ENCODE measurements at places on chromosomes 4 and X.
A peak's percentile ranks its signal among the peaks of the same experiment; 100 is the strongest.

GRCh38 chr4:5014007-5014682, 5.1 kb downstream of the CYTL1 start:
- DNase-seq = no peak

DNA sequence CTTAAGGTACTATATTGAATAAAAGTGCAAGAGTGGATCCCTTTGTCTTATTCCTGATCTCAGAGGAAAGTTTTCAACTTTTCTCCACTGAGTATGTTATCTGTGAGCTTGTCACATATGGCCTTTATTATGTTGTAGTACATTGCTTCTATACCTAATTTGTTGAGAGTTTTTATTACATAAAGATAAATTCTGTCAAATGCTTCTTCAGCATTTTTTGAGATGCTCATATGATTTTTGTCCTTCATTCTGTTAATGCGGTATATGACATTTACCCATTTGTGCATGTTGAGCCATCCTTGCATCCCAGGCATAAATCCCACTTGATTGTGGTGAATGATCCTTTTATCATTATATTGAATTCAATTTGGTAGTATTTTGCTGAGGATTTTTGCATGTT, 11.0 kb downstream of the SLC25A31 start:
- DNase-seq = no peak

- DNase-seq = no peak
Measured at GRCh38 chr4:87423317-87424098, 1.1 kb downstream of the NUDT9 start.

DNA sequence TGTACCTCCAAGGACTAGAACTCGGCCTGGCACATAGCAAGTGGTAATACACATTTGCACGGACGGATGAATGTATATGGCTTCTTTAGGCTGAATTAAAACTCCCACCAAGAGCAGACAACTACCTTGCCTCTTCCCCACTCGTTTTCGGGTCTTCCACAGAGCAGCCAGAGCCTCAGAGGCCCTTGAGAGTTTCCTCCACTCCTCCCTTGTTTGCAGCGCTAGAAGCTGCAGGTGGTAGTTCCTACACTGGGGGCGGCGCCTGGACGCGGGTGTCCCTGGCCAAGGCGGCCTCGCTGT, 10.2 kb upstream of the INTU start:
- DNase-seq = no peak

- no peak for DNase-seq
Measured at GRCh38 chr4:184066584-184067300, 150.9 kb downstream of the ENPP6 start.

DNA sequence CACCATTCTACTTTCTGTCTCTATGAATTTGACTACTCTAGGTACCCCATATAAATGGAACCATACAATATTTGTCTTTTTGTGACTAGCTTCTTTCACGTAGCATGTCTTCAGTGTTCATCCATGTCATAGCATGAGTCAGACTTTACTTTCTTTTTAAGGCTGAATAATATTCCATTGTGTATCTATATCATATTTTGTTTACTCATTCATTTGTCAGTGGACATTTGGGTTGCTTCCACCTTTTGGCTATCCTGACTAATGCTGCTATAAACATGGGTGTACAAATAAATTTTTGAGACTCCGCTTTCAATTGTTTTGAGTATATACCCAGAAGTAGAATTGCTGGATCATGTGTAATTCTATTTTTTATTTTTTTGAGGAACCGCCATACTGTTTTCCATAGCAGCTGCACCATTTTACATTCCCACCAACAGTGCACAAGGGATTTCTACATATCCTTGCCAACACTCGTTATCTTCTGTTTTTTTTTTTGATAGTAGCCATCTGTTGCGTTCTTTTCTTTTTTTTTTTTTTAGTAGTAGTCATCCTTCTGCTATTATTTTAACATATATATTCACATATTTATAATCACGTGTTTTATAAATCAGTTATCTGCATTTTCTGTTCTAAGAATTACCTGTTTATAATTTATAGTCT, 158.0 kb upstream of the MED14 start:
- DNase-seq = no peak

DNA sequence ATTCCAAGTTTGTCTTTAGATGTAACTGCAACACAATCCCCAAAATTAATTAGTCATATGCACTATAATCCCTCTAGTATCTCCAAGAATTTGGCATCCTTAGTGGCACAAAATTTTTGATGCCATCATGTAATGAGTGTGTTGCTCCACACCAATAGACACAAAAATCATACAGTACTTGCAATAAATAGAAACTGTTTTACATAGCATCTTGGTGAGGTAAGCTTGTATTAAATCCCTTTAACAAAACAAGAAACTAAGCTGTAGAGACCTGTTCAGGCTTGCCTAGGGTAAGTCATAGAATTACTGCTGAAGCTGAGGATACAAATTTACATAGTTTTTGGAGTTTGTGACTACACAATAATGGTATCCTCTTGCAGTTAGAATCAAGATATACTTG, 64.5 kb upstream of the PRSS12 start:
- no peak for DNase-seq

GRCh38 chr4:114034189-114034588, 54.7 kb upstream of the ARSJ start:
- DNase-seq = no peak

DNA sequence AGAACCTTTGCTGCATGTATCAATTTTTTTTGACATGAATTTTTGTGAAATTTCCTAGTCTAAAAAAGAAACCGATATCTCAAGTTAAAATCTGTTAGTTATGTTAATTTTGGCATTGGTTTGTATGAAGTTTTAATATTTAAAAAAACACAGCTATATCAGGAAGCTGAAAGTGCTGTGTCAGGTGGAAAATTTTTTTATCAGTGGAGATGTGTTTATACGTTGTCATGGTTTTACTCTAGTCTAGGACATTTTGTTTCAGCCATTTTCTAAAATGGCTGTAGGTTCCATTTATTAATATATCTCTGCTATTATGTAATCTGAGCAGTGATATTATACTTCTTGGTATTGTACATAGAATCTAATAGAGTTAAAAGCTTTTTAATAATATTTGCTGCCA, 34.2 kb downstream of the OCRL start:
- DNase-seq = no peak

- DNase-seq = no peak
Measured at GRCh38 chr4:122832732-122833131, 6.1 kb downstream of the FGF2 start.

GRCh38 chrX:22246620-22247019, 26.1 kb upstream of the CBLL2 start:
- no peak for DNase-seq

DNA sequence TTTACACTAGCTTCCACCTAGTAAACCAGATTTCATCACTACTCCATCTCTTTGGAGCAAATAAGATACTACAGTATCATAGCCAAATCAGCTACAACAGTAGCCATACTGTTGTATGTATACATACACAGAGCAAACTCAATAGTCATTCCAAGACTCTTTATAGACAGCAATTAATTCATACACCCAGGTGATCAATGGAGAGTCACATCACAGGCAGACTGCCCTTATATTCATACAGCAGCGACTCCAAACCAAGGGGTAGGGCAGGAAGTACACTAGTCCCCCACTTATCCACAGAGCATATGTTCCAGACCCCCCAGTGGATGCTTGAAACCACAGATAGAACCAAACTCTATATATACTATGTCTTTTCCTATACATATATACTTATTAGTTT, 76.6 kb downstream of the FBXW7 start:
- no peak for DNase-seq

DNA sequence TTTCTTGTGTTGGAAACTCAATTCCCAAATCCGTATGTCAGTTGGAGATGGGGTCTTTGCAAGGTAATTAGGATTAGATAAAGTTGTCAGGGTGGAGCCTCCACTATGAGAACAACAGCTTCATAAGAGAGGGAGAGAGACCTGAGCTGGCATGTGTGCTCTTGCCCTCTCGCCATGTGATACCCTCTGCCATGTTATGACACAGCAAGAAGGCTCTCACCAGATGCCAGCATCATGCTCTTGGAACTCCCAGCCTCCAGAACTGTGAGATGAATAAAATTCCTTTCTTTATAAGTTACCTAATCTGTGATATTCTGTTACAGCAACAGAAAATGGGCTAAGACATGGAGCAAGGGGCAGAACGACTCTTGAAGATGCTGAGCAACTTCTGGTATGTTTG, 201.9 kb upstream of the BOD1L1 start:
- DNase-seq = no peak

DNA sequence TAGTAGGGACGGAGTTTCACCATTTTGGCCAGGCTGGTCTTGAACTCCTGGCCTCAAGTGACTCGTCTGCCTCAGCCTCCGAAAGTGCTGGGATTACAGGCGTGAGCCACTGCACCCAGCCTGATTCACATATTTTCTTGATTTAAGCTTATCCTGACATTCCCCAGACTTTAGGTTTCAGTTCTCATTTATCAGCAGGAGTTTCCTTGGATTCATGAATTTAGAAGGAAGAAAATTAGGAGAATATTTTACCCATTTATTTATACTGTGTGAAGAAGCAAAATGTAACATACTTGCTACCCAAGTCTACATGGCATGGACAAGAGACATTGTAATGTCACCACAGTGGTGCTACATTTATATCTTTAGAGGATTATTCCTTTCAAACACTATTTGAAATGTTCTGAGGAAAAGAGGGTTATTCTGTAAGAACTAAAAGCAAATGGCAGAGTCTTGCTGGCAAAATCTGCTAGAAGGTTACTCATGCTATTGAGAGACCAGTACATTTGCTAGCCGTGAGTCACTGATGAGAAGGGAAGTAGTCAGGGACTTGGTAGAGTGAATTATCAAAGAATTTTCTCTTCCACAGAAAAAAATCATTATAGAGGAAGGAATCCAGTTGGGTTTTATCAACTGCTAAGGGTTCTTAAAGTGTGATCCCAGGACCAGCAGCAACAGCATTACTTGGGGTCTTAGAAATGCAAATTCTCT, 26.1 kb upstream of the CFAP299 start:
- DNase-seq = no peak

DNA sequence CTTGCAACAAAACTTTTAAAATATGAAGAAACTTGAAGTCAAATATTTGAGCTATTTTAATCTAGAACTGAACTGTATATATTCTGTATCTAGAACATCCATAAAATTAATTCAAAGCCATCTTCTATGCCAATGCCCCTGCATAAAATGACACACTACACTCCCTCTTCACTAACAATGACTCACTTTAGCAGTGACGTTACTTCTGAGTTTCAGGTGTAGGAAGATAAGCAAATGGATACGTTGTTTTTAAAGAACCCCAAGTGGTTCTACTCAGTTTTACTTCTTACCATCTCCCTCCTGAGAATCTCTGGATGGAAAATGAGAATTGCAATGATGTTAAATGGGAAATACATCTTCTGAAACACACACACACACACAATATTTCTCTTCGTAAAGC, 45.2 kb downstream of the CXXC4 start:
- DNase-seq = no peak

DNA sequence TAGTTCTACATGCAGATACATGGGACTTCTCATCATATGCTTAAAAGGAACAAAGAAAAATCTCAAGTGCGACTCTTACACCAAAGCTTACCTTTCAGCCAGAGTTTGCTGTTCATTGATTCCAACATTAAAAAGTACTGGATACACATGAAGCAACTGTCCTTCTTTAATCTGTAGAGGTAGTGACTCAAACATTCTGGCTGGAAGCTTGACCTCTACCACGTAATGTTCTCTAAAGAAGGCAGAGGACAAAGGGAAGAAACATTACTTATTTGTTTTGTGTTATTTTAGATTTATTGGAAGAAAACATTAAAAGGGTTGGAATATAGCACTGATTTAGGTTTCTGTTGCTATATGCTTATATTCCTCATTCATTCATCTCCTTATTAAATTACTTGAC, 476.1 kb downstream of the IL15 start:
- no peak for DNase-seq

- no peak for DNase-seq
Measured at GRCh38 chrX:42248226-42248625, 324.9 kb upstream of the CASK start.

- DNase-seq = no peak
Measured at GRCh38 chr4:185151296-185151695, 8.2 kb downstream of the SLC25A4 start.

DNA sequence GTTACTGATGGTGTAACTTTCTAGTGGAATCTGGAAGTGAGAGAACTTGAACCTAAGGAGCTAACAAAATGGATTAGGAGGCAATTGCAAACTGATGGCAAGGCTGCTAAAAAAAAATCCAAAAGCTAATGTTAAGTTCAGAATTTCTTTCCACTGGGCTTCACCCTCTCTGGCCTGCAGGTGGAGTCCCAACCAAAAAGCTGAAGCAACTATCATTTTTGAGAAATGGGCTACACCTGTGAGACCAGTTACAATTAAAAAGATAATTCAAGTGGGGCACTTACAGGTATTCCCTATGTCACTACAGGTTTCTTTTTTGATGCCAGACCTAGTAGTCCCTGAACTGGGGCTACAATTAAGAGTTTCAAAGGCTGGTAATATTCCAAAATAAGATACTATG, 142.1 kb upstream of the FTHL17 start:
- peak; percentile 0 for DNase-seq
